K562 (cell line): ENCODE measurements at places on chromosomes 2 and 18. TPM values are rescaled to one million over a fixed set of nuclear protein-coding genes. Genes with fewer than 3 reads are reported as not detected.

The LRRC30 gene
- total RNA-seq, result not detected in 2 replicates

The HS6ST1 gene
- total RNA-seq, result 7.3 and 7.4 TPM in 2 replicates

DNA sequence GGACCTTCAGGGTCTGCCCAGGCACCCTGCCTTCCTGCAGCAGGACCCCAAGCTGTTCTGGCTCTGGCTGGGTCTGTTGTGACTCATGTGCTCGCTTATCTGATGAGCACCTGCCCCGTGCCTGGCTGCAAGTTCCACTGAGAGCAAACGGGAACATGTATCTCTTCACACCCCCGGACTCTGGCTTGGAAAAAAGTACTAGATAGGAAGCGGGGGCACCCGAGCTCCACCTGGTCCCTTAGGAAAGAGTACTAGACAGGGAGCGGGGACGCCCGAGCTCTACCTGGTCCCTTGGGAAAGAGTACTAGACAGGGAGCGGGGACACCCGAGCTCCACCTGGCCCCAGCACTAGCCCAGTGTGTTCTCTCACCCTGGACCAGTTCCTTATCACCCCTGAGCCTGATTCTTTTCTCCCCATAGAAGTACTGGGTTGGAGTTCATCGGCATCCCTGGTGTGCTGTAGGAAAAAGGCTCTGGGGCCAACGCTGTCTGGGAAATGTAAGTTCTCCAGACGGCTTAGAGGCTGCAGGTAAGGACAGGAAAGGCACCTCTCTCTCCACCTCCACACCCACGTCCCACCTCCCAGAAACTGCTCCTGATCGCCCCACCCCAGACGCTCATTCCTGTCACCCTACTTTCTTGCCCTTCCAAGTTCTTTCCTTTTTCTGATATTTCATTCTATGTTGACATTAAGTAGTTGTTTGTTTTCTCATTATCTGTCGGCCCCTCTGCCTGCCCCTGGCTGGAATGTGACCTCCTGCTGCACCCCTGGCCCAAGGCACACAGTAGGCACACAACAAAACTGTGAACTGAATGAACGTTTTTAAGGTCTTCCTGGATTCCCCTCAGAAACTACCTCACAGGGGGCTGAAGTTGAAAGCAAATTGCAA lies 40.2 kb downstream of the HDAC4 start:
- DNase-seq, result peak; percentile 31

GRCh38 chr18:9619545-9619944 lies 5.2 kb upstream of the PPP4R1 start:
- DNase-seq, result no peak

GRCh38 chr2:71948781-71949536 lies 198.7 kb downstream of the CYP26B1 start:
- DNase-seq, result no peak

- no peak for DNase-seq
Observed at GRCh38 chr2:172768401-172768800, 32.8 kb downstream of the RAPGEF4 start.

- no peak for DNase-seq
Observed at GRCh38 chr2:240555541-240556250, 2.1 kb downstream of the ANKMY1 start.

The NOSTRIN gene
- 50.9 and 56.3 TPM in 2 replicates for total RNA-seq

DNA sequence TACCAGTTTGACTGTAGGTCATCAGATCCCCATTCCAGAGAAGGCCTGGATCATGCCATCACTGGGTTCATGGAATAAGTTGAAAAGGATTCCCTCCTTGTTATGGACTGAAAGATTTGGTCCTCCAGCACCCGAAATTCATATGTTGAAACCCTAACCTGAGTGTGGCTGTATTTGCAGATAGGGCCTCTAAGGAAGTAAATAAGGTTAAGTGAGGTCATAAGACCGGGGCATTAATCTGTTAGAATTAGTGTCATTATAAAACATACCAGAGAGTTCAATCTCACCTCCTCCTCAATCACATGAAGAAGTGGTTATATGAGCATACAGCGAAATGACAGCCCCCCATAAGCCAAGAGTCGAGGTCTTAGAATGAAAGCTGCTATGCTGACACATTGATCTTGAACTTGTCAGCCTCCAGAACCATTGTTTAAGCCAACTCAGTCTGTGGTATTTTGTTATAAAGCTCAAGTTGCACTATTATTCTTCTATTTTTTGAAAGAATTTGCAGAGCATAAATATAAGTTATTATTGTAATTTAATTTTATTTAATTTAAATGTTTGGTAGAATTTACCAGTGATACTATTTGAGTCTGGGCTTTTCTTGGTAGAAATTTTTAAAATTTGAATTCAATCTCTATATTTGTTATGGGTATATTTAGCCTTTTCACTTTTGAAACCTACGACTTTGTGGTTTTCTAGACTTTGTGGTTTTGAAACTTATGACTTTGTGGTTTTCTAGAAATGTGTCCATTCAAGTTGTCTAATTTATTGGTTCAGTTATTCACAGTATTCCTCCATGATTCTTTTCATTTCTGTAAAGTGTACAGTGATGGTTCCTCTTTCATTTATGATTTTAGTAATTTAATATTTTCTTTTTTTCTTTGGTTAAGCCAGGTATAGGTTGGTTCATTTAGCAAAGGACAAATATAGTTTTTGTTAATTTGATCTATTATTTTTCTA lies 1206.7 kb upstream of the CDH2 start:
- no peak for DNase-seq

DNA sequence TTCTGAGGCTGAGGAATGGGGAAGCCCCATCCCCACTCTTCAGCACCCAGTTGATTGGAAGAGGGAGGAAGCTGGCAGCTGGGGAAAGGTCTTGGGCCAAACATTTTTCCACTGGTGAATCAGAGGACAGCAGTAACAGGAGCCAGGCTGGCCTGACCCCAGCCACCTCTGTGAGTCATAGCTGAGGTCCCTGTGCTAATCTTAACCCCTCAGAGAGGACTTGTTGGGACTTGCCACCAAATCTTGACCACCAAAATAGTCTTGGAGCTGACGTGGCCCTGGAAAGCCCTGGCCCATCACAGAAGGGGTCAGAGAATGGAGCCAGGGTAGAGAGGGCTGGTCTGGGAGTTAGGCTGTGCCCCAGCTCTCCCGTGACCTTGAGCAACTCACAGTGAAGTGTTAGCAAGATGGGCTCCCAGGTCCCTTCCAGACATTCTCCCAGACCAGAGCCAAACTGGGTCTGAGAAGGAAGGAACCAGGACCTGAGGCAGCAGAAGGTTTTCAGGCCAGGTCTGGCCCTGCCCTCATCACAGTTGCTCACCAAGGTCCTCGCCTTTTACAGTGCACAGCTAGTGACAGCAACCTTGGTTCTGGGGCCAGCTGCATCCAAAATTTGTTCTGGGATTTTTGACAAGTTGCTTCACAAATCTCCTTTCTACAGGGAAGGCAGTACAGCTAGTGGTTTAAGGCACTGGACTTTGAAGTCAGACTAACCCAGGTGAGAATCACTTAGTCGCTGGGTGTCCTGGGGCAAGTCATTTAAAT lies 266.6 kb downstream of the CYP26B1 start:
- DNase-seq, result peak; percentile 35
